ENCODE measurements at places on chromosomes 7 and 10. TPM values are rescaled to one million over a fixed set of nuclear protein-coding genes. Genes with fewer than 3 reads are reported as not detected.
A peak's percentile ranks its signal among the peaks of the same experiment; 100 is the strongest.

GRCh38 chr7:143380646-143381426, at the start of gene ZYX:
Gene ZYX (plus strand): TSS chr7:143381345. CDS start chr7:143381572, 227 bp downstream.
- DNase-seq: peak; percentile 84
- peak within 1 kb of the TSS; percentile 94 for H3K4me3 ChIP-seq
- H3K36me3 ChIP-seq: 0 out of 3 replicates have a peak, but pooled peaks cover 3% of the 10 kb centered on the region
- H3K27ac ChIP-seq: peak within 1 kb of the TSS; percentile 89

DNA sequence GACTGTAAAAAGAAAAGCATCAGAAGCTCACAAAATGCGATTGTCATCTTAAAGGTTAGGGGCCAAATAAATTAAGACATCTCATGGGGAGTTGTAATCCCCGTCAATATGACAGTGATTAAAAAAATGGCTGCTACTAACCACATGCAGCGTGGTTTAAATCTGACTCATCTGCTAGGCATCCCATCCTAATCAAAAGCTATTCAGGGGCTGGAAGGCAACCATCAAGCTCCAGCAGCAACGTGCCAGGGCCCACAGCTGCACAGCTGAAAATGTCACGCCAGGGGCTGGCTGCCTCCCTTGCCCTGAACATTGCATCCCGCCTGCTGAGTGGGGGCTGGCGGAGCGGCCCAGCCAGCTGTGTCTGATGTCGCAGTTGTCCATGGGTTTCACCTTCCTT, 66.3 kb upstream of the FRMD4A start:
- no peak for DNase-seq
- no peak overlapping the region for H3K4me3 ChIP-seq
- H3K27me3 ChIP-seq: no peaks in the 10 kb centered on the region
- H3K4me1 ChIP-seq: no peaks in the 10 kb centered on the region

DNA sequence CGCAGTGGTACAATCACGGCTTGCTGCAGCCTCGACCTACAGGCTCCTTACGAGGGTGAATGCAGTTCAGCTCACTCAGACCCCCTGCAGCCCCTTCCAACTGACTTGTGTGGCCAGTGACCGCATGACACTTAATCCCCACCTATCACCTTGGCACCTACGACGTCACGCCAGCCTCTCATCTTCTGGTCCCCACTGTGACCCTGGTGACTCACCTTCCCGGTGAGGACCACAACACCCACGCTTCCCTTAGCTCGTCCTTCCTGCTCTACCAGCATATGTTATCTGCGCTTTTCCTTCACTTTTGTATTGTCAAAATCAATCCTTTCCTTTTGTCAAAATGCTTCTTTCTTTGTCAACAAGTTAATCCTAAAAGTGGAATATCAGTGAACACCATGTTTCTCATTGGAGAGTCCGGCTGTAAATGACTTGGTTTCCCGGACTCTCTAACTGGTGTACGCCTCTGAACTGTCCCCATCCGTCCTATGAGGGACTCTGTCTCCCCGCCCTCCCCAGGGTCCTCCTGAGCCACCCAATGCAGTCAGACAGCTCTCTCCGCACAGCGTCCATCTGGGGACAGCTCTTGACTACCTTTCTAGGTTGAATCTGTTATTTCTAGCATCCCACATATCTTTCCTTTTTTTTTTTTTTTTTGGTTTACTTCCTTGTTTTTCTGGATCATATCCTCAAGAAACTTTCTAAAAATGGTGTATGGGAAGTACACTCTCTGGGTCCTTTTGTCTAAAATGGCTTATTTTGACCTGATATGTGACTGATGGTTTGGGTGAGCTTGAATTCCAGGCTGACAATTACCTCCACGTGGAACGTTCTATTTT, 37.3 kb downstream of the CFAP46 start:
- DNase-seq: peak; percentile 5
- no peak overlapping the region for H3K27ac ChIP-seq
- H3K36me3 ChIP-seq: no peaks in the 10 kb centered on the region
- H3K4me1 ChIP-seq: no peaks in the 10 kb centered on the region
- H3K4me3 ChIP-seq: no peak overlapping the region

DNA sequence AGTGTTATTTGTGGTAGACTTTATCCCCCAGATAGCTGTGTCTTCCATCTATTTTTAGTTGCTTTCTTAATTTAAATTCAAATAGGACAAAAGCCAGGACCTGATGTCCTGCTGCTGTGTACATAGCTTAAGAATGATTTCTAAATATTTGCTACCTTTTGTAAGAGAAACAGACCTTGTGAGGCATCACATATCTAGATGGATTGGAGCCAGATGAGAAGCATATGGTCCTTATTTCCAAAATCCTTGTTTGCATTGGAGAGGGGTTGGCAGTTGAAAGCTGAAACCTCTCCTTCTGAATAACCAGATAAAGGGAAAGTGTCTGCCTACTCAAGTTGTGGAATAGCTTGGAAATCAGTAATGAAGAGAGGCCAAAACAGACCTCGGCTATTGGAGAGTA, 50.7 kb upstream of the AMPH start:
- no peaks in the 10 kb centered on the region for H3K4me1 ChIP-seq
- DNase-seq: no peak
- H3K27me3 ChIP-seq: no peaks in the 10 kb centered on the region
- no peak overlapping the region for H3K4me3 ChIP-seq
- no peaks in the 10 kb centered on the region for H3K36me3 ChIP-seq

DNA sequence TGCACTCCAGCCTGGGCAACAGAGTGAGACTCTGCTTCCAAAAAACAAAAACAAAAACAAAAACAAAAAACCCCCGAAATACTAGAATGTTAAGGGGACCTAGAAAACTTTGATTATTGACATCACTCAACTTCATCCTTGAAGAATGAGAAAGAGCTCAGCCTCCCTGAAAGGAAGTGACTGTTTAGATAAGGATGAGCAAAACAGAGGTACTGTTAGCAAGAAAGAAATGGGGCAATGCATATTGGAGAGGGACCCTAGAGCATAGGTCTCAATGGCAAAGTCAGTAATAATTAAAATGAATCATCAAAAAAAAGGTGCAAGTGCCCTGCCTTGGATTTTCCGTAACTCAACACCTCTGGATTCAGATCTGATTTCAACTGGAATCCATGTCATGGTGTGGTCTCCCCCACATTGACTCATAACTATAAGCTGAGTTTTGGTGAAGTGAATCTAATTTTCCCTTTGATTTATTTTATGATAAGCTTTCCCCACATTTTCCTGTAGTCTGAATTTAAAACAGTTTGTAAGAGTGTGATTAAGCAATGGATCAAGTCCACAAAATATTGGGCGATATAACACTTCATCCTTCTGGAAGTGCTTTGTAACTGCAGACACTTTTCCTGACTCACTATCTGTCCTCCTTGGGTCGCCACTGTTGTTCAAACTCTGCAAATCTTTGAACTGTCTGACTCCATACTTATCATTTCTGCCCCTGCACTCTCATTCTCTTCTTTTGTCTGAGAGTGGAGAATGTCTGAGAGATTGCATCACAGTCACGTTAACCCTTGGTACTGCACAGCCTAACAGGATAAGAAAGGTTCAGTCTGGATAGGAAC, 224.8 kb upstream of the LYZL1 start:
- no peak overlapping the region for H3K27ac ChIP-seq
- peak; percentile 40 for DNase-seq
- H3K4me1 ChIP-seq: peaks cover 15% of the 10 kb centered on the region
- no peak overlapping the region for H3K4me3 ChIP-seq

DNA sequence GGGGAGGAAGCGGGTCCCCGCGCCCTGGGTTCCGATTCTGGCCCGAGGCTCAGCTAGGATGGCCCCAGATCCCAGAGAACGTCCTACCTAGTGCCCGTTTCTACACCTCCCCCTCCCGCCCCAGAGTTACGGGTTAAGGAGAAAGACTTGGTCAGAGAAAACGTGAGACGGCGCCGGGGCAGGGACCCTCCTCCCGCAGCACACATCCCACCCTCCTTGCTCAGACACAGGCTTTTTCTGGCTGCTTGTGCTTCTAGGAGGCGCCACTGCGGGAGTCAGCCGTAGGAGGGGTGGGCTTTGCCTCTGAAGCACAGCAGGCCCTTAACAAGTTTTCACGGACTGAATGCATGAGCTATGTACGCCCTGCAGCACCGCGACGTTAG, 104.9 kb upstream of the LEP start:
- no peaks in the 10 kb centered on the region for H3K36me3 ChIP-seq
- no peak for DNase-seq
- peak overlapping the region; percentile 72 for H3K4me3 ChIP-seq

TMEM196 gene
- not detected for total RNA-seq

COL13A1 gene
- not detected for total RNA-seq

Data from HepG2 (cell line).